ENCODE measurements at places on chromosomes 2 and 18.
A peak's percentile ranks its signal among the peaks of the same experiment; 100 is the strongest.

GRCh38 chr18:22210311-22210754 lies 40.9 kb downstream of the GATA6 start:
- DNase-seq: no peak

DNA sequence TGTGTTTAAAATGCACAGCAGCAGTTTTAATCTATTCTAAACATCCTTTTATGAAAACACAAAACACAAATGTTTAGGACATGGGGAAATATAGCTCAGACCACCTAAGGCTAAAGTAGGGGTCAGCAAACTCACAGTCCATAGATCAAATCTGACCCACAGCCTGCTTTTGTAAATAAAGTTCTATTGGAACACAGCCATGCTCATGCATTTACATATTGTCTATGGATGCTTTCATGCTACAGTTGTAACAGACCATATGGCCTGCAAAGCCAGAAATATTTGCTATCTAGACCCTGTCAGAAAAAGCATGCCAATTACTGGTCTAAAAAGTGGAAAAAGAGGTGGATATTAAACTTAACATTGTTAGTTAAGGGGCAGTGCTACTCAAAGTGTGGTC lies 1105.4 kb upstream of the KLHL29 start:
- no peak for DNase-seq

DNA sequence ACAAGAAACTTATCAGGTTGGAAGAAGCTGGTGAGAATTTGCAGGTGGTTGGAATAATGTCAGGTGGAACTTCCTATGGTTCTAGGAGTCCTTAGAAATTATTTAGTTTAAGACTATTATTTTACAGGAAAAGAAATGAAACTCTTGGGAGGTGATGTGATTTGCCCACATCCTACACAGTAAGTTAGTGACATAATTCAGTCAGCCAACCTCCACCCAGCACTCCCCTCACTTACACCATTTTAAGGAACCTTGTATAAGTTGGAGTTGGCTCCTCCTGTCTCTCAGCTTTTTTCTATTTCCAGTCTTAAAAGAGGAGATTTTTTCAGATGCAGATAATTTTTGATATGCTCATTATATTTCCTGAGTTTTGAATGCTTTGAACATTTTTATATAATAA lies 86.4 kb downstream of the SKA1 start:
- DNase-seq: no peak

- DNase-seq: peak; percentile 36
Measured at GRCh38 chr2:25617948-25618646, 55.3 kb downstream of the DTNB start.

- DNase-seq: no peak
Measured at GRCh38 chr2:28276807-28277206, 115.9 kb upstream of the FOSL2 start.

DNA sequence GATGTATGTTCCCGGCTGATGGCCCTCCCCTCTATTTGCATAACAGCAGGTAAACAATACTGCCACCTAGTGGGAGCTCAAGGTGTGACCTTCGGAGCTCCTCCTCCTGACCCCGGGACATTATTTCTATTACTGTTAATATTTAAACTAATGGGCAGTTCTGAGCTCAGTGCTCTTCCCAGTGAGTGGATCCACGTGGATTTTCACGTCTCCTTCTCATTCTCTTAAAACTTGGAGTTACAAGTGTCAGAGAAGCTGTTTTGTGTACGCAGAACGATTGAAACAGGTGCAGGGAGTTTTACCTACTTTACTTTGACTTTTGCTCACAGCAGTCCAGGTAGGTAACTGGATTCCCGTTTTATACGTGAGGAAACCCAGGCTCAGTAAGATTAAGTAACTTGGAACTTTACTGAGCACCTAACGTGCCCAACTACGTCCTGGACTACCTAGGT lies 127.3 kb downstream of the PRKCE start:
- DNase-seq: peak; percentile 36

DNA sequence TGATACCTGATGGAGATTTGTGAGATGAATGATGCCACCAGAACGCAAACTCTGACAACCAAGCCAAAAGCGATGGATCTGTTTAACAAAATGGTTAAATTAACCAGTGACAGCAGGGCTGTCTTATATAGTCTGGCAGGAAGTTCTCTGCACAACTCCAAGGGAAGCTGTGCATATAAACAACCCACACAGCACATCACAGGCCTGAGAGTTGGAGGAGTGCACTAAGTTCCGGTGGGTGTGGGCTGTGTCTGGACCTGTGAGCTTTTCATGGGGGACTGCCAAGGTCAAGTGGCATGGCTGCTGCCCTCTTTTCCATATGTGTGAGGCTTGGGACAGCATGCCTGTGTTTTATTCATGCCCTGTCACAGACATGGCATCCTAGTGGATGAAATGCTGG lies 414.6 kb upstream of the TRIB2 start:
- DNase-seq: no peak

DNA sequence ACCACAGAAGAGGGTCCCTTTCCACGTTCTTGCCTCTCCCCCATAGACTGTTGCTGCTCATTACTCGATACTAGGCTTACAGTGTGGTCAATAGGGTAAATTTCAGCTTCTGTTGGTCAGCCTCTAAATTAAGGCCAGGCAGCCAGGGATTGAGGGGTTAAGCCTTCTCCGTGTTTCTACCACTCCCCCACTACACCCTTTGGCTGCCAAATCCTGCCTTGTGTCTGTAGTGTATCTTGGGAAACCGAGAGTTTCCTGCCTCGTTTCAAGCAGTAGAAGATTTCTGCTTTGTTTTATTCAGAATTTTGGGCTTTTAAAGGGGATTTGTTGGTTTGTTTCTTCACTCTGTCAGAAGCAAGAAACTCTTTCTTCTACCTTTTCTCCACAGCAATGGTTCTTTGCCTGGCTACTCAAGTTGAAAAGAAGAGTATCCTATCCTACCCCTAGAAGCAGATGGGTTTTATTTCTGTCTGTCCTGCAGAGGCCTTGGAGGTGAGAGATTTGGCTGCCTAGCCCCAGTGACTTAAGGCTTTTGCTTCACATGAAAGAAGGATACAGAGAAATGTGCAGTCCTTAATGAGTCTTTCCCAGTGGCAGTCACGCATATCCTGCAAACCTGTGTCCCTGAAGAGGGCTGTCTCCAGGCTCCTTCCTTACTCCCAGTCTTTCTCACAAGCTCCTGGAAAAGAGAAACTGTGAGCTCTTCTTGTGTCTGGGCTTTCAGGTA lies 261.5 kb upstream of the TANK start:
- DNase-seq: no peak

GRCh38 chr2:176653479-176654443 lies 384.5 kb downstream of the MTX2 start:
- no peak for DNase-seq

- DNase-seq: no peak
Measured at GRCh38 chr18:57219964-57220363, 73.1 kb downstream of the BOD1L2 start.

- DNase-seq: no peak
Measured at GRCh38 chr2:1505031-1505441, 91.8 kb downstream of the TPO start.

GRCh38 chr18:33812186-33812585 lies 234.2 kb downstream of the ASXL3 start:
- DNase-seq: no peak

- no peak for DNase-seq
Measured at GRCh38 chr2:216418981-216419380, 6.7 kb downstream of the SMARCAL1 start.

DNA sequence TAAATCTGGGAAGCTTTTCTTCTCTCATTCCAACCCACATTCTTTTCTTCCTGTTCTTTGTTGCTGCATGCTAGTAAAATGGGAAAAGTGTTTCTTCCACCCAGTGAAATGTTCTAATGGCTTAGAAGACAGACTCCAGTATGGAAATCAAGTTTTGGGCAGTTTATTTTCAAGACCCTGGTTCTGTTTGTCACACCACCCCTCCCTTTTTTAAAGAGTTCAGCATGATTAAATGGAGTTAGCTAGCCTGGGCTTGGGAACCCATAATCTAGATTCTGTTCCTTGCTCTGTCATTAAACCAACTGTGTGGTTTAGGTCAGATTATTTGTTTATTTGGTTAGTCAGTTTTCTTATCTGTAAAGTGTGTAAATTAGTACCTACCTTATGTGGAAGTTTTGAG lies 151.8 kb upstream of the NT5C1B start:
- DNase-seq: no peak

DNA sequence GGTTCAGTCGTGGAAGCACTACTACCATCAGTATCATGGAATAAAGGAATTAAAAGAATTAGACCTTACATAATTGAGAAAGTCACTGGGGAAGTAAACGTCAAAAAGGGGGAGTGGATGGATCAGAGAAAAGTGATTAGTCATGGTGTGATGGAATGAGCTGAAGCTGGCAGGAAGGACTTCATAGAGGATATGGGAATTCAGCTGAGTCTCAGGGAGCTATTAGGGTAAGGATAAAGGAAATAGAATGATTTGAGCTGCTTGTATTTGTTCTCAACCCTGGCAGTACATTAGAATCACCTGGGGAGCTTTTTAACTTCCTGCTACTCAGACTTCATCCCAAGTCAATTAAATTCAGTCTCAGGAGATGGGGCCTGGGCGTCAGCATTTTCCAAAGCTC lies 53.4 kb upstream of the SETBP1 start:
- no peak for DNase-seq

DNA sequence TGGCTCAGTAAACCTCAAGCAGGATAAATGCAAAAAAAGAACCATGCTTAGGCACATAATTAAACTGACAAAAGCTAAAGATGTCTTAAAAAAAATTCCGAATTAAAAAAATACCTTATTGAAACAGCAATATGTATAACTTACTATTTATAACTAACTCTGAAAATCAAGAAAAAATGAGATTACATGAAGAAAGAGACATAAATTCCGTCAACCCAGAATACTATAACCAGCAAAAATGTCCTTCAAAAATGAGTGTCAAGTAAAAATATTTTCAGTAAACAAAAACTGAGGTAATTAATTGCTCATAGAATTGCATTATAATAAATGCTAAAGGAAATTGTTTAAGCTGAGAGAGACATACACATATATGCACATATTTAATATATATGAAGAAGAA lies 474.5 kb upstream of the SYT4 start:
- no peak for DNase-seq

- DNase-seq: no peak
Measured at GRCh38 chr2:127045792-127046501, 61.0 kb downstream of the BIN1 start.

GRCh38 chr18:40032076-40032475 lies 1923.0 kb upstream of the PIK3C3 start:
- no peak for DNase-seq

GRCh38 chr2:160140471-160140870 lies 59.6 kb downstream of the ITGB6 start:
- no peak for DNase-seq

GRCh38 chr2:134601264-134601663 lies 117.5 kb downstream of the TMEM163 start:
- DNase-seq: no peak

DNA sequence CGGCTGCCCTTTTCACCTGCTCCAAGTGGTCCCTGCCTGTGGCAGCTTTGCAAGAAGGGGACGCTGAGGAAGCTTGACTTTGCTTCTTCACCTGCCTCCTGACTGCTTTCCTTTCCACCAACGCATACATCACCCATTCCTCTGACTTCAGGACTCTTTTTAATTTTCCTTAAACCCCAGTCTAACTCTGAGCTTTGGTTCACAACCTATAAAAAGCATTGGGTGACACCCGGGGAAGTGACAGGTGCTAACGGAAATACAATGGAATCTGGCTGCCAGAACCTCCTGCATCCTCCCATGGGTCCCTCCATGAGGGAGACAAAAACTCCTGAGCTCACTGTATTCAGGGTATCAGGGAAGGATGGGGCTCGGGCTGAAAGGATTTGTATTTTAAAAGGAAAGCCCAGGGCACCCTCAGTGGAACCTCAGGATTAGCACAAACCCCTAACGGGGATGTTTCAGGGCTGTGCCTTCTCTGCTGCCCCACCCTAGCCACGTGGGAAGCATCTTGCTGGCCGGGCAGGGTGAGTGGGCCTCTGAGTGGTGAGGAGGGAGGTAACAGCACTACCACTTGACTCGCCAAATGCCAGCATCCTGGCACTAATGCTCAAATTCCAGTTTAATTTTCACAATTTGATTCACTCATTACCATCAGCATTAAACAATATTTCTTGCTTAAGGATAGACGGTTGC lies 284.8 kb downstream of the CELF4 start:
- no peak for DNase-seq

GRCh38 chr2:20369366-20369765 lies 18.7 kb upstream of the PUM2 start:
- no peak for DNase-seq

- no peak for DNase-seq
Measured at GRCh38 chr2:204293884-204294747, 251.2 kb upstream of the PARD3B start.

GRCh38 chr18:9696112-9696511 lies 12.0 kb upstream of the RAB31 start:
- no peak for DNase-seq

All from HS-27A (cell line).